ENCODE measurements at places on chromosomes 7 and 10.

DNA sequence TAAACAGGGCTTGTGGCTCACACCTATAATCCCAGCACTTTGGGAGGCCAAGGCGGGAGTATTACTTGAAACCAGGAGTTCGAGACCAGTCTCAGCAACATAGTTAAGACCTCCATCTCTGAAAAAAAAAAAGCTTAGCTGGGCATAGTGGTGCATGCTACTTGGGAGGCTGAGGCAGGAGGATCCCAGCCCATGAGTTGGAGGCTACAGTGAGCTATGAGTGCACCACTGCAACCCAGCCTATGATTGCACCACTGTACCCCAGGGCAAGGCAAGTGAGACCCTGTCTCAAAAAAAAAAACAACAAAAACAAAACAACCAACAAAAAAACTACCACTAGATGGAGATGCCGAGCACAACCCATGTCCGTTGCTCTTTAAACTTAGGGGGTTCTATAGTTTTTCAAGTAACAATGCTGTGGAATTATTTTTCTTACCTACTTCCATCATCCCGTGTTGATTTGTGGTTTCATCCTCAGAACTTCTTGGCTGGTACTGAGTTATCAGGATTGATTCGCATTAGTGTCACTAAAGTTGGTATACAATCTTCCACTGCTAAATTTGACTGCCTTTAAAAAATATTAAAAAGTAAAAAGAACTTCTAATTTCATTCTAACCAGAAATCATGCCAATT is 12.2 kb upstream of the REPIN1 start:
- peak; percentile 12 for DNase-seq

GRCh38 chr10:49171326-49172060 is 16.7 kb downstream of the TMEM273 start:
- no peak for DNase-seq

DNA sequence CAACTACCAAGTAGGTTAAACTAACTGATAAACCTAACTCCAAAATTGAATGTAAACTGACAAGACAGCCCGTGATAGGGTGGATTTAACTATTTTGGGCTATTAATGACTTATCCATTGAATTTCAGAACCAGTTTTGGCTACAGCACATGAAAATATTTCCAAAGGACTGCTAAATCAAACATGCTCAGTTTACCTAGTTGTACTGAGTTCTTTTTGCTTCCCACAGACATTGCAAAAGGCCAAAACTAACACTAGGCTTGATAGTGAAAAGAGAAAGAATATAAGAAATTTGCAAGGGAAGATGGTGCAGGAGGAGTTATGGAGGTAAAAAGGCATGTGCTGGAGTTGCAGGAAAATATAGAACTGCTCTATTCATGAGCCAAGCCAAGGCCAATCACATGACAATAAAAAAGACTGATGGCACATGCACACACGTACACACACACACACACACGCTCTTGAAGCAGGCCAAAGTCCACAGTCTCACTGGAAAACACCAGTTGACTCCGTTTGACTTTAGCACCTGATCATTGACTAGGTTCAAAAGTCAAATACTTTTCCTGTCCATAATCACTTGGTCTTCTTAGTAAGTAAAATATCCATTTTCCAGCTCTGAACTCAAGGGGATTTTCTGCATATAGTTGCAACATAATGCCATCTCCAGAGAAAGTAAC is 76.0 kb upstream of the AGBL3 start:
- no peak for DNase-seq

DNA sequence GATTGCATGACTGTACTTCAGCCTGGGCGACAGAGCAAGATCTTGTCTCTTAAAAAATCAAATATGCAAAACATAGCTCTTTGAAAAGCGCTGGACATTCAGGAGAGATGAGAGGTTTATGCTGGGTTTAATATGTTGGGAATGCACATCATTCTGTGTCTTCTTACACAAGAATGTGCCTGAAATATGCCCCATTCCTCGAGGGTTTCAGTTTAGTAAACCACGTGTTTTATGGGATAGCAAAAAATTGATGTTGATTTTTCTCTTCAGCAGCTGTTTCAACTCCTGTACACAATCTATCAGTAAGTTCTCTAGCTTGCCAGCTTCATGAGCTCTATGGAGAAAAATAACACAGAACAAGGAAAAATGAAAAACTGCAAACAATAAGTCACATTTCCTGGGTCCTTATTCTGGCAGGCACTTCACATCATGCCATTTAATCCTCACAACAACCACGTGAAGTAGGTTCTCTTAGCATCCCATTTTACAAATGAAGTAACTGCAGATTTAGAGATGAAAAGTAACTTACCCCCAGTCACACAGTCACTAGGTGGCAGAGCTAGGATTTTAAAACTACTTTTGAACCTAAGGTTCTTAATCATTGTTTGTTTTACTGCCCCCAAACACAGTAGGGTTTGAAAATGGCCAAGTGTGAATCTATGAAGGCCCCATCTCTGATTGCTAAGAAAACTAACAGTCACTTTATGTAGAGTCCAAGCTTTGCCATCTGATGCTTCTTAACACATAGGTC is 423.6 kb downstream of the PHTF2 start:
- no peak for DNase-seq

- DNase-seq = peak; percentile 91
Measured at GRCh38 chr7:151088856-151089699, 2.8 kb downstream of the AGAP3 start.

DNA sequence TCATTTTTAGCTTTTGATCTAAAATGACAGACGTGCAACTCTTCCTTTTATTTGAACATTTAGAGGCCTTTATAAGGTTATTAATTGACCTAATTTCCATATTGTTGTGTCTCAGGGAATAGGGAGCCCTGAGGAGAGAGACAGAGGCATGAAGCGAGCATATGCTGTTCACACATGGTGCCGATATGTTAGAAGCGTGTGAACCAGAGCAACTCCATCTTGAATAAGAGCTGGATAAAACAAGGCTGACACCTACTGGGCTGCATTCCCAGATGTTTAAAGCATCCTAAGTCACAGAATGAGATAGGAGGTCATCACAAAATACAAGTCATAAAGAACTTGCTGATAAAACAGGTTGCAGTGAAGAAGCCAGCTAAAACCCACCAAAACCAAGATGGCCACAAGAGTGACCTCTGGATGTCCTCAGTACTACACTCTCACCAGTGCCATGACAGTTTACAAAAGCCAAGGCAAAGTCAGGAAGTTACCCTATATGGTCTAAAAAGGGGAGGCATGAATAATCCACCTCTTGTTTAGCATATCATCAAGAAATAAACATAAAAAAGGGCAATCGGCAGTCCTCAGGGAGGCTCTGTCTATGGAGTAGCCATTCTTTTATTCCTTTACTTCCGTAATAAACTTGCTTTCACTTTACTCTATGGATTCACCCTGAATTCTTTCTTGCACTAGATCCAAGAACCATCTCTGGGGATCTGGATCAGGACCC is 80.1 kb downstream of the SEC61G start:
- no peak for DNase-seq

DNA sequence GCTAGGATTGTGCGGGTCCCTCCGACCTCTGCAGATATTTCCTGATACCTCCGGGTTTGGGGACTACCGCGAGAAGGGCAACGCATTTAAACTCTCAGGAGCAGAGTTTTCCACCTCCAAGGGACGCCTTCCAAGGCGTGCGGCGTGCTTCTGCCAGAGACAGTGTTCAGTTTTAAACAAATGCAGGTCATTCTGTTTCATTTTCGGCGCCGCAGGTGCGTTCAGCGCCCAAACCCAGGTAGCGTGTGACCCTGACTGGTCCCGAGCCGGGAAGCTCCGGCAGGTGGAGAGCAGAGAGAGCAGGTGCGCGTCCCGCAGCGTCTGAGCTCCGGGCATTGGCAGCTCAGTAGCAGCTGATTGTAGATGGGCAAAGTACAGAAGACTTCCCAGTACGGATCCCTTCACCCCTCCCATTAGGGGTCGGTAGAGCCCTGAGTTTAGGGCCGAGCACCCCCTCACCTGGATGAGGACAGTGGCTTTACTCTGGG is 1.4 kb upstream of the CYP26A1 start:
- peak; percentile 63 for DNase-seq

- DNase-seq = no peak
Measured at GRCh38 chr7:142001163-142001874, 5.6 kb downstream of the MGAM start.

DNA sequence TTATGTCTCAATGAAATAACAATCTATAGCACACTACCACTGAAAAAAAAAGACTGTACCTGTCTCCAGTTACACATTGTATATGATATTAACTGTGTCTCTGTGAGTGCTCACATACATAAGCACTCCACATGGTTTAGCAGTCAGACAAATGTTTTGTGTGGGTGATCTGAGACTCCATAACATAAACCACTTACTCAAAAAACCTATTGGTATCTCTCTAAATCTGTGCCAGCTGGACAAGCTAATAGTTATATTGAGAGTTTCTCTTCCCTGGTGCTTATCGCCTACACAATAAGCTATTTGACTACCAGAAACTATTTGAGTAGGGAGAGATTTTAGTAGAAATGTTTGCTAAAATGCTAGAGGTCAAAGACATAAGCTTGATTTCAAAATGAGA is 190.1 kb upstream of the AGR3 start:
- DNase-seq = no peak

GRCh38 chr7:91351374-91351773 is 87.1 kb downstream of the FZD1 start:
- no peak for DNase-seq

- no peak for DNase-seq
Measured at GRCh38 chr7:54591404-54592386, 49.5 kb downstream of the VSTM2A start.

- peak; percentile 73 for DNase-seq
Measured at GRCh38 chr10:59709395-59710125, at the start of gene SLC16A9. SLC16A9 (minus strand) TSS chr10:59709850; CDS start chr10:59684291, 25,559 bp downstream.

- DNase-seq = no peak
Measured at GRCh38 chr7:38558761-38559345, 72.3 kb downstream of the AMPH start.

DNA sequence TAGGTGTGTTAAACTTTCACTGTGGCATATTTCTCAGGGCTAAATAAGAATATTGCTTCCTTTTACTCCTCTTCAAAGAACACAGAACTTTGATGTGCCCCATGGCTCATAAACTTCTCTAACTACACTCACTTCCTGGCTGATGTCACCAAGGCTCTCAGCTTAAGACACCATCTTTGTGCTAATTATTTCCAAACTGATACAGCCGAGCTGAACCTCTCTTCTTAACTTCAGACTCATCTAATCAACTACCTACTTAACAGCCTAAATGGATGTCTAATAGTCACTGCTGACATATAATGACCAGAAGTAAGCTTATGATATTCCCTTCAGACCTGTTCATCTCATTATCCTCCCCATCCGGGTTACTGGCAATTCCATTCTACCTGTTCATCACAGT is 3.6 kb downstream of the C10orf67 start:
- no peak for DNase-seq

- no peak for DNase-seq
Measured at GRCh38 chr10:127142136-127142535, 54.3 kb downstream of the INSYN2A start.

- peak; percentile 84 for DNase-seq
Measured at GRCh38 chr10:46106410-46107255, 60.6 kb upstream of the MSMB start.

DNA sequence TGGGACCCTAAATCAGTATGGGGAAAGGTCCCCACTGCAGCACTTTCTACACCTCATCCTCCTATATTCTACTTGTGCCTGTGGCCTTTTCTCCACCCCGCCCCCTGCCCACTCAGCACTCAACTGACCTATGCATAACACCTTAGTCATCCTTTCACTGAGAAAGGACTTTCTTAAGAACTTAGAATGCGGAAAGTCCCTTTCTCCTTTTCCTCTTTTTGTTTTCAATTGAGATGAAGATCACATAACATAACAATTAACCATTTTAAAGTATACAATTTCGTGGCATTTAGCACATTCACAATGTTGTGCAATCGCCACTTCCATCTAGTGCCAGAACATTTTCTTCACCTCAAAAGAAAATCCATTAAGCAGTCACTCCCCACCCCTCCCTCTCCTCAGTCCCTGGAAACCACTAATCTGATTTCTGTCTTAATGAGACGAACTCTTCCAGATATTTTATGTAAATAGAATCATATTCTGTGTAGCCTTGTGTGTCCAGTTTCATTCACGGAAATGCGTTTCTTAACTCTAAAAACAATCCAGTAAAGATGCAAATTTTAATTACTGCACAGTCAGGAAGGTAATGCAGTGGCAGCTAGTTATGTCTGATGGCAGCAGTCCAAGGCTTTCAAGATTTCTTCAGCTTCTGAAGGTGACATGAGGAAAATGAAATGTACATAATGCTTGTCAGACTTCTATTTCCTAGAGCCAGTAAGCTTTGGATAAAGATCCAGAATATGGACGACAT is 41.7 kb downstream of the FAS start:
- DNase-seq = peak; percentile 84

DNA sequence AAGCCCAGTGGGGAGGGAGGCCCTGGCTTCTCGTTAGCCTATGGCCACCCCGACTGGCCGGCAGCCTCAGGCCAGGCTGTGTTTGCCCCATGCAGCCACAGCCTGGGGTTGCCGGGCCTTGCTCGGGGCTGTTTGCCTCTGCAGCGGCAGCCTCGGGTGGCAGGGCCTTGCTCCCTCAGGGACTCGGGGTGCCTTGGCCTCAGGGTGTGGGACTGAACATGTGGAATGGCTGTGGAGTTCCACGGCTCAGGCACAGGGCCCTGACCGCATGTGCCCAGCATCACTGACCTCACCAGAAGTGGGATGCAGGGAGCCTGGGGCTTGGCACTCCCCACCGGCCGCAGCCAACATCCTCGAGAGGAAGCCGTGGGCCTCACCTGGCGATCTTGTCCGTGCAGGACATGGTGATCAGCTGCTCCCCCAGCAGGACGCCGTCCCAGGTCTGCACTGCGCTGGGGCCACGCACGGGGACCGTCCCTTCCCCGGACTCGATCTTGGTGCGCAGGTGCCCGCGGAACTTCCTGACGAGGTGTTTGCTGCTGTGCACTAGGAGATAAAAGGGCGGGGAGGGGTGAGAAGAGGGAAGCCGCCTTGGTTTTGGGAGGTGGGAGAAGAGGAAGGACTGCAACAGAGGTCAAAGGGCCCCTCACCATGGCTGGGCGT is 160.5 kb downstream of the WDR37 start:
- DNase-seq = peak; percentile 52

DNA sequence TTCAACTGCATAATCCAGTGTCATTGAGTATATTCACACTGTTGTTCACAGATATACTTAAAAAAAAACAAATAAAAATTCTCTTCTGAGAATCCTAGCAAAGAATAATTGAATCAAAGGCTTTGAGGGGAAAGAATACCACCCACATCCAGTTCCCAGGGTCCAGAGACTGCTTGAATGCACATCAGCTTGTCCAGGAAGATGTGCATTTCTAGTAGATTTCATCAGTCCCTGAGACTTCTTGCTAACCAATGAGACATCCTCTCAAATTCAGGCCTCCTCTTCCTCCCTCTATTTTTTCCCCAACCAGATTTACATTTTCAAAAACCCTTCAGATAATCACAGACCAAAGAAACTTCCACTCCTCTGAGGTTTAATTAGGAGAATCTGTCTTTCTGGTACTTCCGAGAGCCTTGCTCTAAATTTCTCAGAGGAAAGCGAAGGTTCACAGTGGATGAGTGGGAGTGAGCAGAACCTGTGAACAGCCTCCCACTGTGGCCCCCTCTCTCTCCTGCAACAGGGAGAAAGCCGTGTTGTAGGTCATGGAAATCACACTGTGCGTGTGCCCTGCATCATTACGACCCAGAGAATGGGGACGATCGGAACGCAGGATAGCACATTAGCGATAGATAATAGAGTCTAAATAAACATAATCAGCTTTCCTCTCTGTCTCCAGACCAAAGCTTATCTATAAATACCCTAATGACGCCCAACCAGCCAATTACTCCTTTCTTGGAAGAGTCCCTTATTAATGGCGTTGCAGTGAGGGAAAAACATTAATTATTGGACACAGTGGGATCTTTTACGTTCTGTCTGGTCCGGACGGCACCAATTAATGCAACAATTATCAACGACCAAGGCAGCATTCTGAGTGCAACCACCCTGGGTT is 212.5 kb downstream of the EMX2 start:
- DNase-seq = no peak
